Stomach (tissue), 19 donors: ENCODE measurements at places on chromosomes 13 and 19. TPM values are rescaled to one million over a fixed set of nuclear protein-coding genes. Genes with fewer than 3 reads are reported as not detected.

GRCh38 chr13:45930177-45930576 lies 78.6 kb upstream of the SIAH3 start:
- peak; percentile 32 for DNase-seq

DNA sequence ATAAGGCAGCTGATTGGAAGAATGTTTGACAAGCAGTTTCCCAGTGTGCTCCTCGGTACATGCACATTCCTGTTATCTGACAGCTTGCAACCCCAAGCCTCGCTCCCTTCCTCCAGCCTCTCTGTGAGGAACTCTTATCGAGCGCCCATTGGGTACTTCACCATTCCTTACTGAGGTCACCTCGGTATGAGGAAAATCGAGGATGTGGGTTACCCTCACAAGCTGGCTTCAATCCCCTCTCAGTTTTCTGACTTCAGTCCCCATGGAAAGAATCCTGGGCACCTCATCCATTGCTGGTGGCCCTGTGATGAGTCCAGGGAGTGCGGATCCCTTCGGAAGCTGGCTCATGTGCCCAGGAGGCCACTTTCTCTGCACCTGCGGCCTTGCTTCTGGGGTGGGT lies 17.3 kb downstream of the TEX29 start:
- DNase-seq = no peak

DNA sequence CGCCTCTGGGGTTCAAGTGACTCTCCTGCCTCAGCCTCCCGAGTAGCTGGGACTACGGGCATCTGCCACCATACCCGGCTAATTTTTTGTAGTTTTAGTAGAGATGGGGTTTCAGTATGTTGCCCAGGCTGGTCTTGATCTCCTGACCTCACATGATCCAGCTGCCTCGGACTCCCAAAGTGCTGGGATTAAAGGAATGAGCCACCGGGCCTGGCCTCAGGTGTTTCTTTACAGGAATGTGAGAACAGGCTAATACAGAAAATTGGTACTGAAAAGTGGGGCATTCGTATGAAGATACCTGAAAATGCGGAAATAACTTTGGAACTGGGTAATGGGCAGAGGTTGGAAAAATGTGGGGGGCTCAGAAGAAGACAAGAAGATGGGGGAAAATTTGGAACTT lies 2.8 kb upstream of the CDC16 start:
- DNase-seq = no peak

DNA sequence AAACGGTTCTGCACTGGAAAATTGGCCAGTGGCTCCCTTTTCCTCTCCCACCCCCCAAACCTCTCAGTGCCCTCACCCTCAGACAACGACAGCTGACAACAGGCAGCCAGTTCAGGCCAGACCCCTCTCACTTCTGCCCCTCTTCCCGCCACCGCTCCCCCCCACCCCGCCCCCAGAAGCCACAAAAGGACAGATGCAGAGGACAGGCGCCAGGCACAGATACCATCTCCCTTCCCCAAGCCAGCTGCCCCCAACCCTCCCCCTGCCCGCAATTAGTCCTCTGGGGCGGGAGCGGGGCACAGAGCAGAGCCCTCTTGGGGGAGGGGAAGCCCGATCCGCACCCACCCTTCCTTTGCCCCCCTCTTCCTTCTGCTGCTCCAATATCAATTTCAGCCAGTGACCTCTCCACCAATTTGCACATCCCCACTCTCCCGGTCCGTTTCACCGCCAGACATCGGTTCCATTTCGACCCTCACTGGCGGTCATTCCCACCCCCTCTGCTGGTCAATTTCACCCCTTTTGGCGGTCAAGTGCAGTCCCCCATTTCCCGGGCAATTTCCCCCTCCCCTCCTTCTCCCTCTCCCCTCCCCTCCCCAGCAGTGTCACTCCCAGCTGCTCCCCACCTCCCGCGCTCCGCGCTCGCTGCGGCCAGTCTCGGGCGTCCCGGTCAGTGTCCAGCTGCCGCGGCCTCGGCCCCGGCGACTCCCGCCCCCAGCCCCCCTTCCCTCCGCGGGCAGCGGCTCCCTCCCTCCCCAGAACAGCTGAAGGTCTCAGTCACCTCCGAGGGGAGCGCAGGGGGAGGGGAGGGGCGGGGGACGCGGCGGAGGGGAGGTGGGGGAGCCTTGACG lies at the start of gene SHD:
Gene SHD (plus strand): TSS at position 848 of the 848 bp plus-strand sequence. CDS start 798 bp downstream, outside the sequence.
- DNase-seq = peak; percentile 56

DNA sequence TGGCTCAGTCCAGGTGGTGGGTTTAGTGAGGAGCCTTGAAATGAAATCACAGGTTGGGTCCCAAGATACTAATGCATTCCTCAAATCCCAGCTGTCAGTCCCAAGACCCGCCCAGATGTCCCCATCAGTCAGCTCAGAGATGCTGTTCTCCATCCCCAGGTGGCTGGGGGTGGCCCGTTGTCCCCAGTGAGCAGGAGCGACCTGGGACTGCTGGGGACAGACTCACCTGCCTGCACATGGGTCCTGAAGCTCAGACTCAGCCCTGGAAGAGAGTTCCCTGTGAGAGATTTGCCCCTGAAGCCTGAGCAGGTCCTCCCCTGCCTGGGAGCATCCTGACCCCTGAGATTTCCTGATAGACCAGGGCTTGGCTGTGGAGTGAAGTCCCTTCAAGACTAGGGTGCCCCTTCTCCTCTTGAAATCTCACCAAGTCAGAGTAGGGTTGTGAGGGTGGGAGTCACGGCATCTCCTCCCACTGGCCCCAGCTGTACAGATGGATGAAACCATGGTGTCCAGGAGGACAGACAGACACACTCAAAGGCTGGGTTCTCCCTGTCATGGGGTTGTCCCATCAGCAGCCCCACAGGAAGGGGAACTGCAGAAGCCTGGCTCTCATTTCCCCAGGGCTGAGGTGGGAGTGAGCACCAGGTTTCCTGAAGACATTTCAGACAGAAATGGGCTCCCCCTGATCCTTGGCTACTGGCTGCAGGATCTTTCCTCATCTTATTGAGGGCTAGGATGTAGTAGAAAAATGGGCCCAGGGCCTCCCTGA lies 14.4 kb downstream of the LILRA5 start:
- no peak for DNase-seq

GRCh38 chr13:30776661-30777060 lies 41.3 kb downstream of the ALOX5AP start:
- DNase-seq = no peak

DNA sequence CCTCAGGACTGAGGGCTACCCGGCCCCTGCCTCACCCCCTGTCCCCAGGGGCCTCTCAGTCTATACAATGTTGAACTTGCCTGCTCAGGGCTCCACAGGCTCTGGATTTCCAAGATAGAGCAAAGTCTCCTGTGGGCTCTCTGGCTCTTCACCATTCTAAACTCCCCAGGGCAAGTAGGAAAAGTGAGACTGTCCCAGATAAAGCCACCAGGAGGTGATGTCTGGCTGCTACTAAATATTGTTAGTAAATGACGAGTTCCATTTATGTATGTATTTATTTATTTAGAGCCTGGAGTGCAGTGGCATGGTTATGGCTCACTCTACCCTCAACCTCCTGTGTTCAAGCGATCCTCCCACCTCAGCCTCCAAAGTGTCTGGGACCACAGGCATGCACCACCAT lies 73.6 kb upstream of the SIAH3 start:
- DNase-seq = no peak

- no peak for DNase-seq
These were observed 385.7 kb downstream of the DCT start for GRCh38 chr13:94093652-94094315.

DNA sequence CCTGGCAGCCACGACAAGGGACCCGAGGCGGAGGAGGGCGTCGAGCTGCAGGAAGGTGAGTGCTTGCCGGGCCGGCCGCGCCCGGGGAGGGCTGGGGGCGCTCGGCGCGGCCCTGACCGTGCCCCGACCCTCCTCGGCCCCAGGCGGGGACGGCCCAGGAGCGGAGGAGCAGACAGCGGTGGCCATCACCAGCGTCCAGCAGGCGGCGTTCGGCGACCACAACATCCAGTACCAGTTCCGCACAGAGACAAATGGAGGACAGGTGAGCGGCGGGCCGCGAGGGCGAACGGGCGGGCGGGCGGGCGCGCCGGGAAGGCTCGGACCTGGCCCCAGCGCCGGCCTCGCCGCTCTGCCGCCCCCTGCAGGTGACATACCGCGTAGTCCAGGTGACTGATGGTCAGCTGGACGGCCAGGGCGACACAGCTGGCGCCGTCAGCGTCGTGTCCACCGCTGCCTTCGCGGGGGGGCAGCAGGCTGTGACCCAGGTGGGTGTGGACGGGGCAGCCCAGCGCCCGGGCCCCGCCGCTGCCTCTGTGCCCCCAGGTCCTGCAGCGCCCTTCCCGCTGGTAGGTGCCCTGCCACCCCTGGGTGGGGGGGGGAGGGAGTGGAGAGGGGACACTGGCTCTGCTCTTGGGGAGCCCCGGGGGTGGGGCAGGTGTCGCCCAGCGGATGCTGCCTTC lies 816 bp downstream of the USF2 start:
- DNase-seq = peak; percentile 90

DNA sequence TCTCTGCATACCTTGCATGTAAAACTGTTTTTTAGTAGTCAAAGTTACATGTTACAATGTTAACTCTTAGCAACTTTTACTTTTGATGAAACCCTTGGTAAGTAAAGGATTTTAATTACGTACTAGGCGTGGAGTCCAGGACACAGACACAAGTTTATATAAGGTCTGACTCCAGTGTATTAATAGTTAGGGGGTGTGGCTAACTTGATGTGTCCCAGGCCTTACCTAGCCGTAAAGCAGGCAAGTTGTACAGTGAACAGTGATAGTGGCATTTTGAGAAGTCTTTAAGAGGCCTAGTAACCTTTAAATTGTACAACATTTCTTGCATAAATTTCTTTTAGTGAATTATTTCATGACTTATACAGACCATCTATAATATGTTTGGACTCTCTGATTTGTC lies 5.9 kb downstream of the ZNF714 start:
- no peak for DNase-seq

DNA sequence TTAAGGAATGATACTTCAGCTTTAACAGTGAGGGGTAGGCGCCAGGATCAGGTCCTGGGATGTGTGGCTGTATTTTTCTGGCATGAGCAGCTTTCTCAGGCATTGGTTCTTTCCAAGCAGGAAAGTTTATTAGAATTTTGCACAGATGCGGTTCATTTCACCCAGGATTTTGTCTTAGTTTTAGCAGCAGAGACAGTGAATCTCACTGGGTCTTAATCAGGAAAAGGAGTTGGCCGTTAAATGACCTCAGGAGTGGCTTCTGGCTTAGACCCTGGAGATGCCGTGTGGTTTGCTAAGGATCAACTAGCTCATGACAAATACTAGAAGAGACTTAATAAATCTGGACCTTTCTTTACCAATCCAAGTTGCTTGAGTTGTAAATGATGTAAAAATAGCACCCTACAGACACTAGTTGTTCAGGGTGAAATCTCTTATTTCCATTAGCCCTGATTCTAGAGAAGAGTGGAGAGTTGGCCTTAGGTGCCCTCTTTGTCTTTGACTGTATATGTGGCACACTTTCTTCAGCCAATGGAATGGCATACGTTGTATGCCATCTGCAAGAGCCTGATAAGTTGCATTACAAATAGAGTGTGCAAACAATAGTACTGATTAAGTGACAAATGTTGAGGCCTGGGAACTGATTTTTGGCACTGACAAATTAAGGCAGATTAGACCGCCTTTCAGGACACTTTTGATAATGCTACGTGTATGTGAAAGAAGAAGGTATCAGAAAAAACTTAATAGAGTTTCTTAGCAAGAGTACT lies 34.0 kb downstream of the LRCH1 start:
- no peak for DNase-seq

GRCh38 chr13:30158774-30159445 lies 148.4 kb downstream of the KATNAL1 start:
- DNase-seq = peak; percentile 31

- DNase-seq = peak; percentile 87
These were observed 759 bp downstream of the ZMYM2 start for GRCh38 chr13:19959141-19959830.

DNA sequence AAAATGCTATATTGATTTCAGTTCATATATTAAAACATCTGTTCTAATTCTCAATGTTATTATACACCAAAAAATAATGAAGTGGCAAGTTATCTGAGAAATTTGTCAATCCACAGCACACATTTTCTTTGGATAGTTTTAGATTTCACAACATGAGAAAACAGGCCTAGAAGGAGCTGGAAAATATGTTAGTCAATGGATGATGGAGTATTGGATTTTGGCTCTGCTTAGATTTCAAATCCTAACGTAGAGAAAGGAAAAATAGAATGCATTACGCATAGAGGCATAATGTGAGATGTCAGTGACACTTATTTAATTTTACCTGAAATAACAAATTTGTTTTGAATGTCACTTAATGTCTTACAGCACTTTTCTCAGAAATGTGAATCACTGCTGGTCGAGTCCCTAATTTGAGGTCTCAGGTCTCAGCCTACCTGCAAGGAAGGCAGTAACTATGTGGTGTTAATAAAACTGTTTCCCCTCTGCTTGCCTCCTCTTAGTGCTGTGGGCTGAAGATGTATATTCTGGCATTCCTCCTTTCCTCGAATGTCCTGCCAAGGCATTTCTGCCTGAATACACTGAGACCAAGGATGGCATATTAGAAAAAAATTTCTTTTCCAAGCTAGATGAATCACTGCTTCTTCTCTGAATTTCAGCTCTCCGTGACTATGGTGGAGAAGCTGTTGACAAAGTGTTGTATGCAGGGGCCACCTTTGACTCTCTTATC lies 232.4 kb downstream of the POSTN start:
- DNase-seq = no peak

GRCh38 chr19:46887240-46887782 lies 26.5 kb downstream of the ARHGAP35 start:
- DNase-seq = no peak

GRCh38 chr19:55498246-55498840 lies 10.1 kb downstream of the SSC5D start:
- DNase-seq = no peak

GRCh38 chr13:74596691-74597090 lies 462.5 kb upstream of the KLF12 start:
- no peak for DNase-seq

DNA sequence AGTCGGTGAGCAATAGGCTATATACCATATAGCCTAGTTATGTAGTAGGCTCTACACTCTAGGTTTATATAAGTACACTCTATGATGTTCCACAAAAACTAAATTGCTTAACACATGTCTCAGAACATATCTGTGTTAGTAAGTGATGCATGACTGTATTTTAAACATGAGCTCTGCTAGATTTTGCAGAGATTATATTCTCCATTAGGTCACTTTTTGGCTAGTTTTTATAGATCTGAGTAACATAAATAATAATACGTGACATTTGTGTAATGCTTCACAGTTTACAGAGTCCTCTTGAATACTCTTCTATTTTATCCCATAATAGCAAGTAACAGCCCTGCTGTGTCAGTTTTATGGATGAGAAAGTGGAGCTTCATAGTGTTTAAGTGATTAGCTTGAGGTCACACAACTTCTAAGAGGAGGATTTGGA lies 47.8 kb downstream of the NDFIP2 start:
- DNase-seq = peak; percentile 54

- no peak for DNase-seq
These were observed 111.4 kb upstream of the C1QTNF9B start for GRCh38 chr13:24008679-24009078.

TMC4 gene
- total RNA-seq = 35.8 TPM

RNF113B gene
- not detected for total RNA-seq

SGCG gene
- total RNA-seq = not detected

IL12RB1 gene
- total RNA-seq = 0.18 TPM

N4BP2L2 gene
- 140 TPM for total RNA-seq

LRRC63 gene
- not detected for total RNA-seq

FSD1 gene
- total RNA-seq = not detected

MZT1 gene
- total RNA-seq = 9.8 TPM
